ENCODE measurements at places on chromosomes 3 and 15. TPM values are rescaled to one million over a fixed set of nuclear protein-coding genes. Genes with fewer than 3 reads are reported as not detected.

DNA sequence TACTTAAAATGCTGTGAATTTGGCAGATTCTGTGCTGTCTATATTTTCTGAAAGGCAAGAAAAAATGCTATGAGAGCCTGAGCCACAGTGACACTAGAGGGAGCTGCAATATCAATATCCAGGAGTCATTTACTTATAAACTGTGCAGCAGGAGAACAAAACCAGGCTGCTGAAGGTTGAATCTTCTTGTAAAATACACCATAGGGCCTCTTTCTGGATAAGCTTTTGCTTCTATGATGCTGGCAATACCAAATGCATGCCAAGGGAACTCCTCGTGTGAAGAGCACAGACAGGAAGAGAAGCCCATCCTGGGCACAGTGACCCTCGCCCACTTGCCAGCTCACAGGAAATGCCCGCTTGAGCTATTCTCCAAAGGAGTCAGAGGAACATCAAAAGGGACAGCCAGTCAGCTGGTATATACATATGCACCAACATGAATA lies 48.0 kb upstream of the TSPAN3 start:
- peak; percentile 32 for DNase-seq

DNA sequence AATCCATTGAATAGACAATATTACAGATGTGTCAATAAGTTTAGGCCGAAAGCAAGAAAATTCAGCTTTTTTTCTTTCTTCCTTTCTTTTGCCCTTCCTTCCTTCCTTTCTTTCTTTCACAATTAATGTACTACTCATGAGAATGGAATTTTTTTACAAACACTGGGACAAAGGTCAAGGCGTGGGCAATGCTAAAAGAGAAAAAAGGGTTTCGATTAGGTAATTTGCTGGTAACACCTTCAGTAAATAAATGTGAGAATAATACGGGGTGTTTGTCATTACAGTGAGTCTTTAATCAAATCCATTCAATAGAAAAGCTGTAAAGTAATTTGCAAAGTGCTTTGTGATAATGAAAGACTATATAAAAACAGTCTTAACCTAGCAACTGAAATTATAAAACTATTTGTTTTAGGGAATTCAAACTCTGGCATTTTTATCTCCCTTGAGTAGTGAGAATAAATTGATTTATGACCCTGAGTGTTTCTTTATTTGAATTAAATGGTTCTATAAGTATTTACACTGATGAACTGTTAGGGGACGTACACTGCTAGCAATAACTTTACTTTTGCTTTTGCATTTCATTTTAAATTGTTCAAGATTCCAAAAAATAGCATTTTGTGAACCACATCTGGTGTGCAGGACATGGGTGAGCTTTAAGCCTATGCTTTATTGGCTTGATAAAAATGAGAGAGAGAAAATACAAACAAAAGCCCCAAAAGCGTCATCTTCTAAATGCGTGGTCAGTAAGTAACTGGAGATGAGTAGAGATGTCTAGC lies 104.2 kb upstream of the THRB start:
- no peak for DNase-seq

GRCh38 chr3:159996018-159996417 lies 7.4 kb downstream of the IL12A start:
- DNase-seq: no peak

DNA sequence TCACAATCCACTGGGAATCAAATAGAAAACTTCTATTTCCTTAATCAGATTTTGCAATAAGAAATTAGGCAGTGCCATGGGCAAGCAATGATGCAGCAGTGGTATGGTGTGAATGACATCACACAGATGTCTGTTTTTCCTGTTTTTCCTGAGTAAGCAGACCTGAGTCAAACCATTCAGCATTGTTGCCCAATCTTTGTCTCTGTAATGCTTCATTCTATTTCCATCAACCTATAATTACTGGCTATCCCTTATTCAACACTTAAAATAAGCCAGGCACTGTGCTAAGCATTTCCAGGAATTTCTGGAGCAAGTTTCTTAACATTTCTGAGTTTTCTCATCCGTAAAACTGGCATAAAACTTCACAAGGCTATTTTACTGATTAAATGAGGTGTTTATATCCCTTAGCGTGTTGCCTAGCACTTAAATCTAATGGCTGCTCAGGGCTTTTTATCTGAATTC lies 11.3 kb upstream of the OXSR1 start:
- DNase-seq: no peak

- DNase-seq: no peak
Observed at GRCh38 chr15:90957031-90957790, 2.5 kb downstream of the RCCD1 start.

- DNase-seq: no peak
Observed at GRCh38 chr3:107992976-107993684, 97.7 kb downstream of the CD47 start.

GRCh38 chr15:63244399-63244798 lies 33.0 kb upstream of the APH1B start:
- no peak for DNase-seq

DNA sequence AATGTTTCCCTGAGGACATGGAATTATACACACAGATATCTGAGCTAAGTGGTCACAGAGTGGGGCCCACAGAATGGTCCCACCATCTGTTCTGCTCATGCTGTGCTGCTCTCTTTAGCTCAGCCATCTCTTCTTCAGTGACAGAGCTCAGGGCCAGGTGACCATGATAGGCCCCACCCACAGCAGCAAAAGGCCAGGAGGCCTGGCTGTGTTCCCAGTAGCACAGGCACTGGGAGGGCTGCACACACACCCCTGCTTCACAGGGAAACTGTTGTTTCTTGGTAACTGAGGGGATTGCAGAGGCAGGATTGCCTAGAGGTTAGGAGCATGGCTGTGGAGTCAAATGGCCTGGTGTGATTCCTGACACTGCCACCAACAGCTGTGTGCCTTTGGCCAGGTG lies 4.8 kb upstream of the FBXW12 start:
- DNase-seq: no peak

GRCh38 chr3:7682822-7683229 lies 818.8 kb upstream of the LMCD1 start:
- DNase-seq: no peak

DNA sequence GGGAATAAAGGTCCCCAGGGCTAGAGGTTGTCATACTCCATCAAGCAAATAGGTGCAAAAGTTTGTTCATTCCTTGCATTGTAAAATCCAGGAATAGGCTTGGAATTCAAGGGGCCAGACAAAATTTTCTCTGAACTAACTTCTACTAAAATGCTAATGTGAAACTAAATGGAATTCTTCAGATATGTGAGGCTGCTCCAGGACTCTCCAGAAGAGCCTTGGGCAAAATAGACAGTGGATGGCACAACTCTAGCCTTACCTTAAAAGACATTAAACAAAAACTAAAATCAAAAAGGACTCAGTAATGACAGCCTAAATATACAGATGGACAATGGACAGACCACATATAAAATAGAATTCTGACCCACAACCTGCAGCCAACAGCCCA lies 130.8 kb upstream of the STRIT1 start:
- DNase-seq: no peak

DNA sequence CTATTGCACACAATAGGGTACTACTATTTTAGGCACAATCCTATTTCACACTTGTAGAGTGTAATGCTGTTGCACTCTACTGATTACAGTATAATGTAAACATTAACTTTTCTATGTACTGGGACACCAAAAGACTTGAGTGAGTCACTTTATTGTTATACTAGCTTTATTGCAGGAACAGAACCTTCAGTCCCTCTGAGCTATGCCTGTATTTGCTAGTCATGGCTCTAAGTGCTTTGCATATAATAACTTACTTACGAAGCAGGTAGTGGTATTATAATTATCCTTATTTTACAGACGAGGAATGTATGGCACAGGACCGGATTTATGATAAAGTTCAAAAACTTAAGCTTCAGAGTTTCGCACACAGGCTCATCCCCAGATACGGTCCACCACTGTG lies 106.6 kb upstream of the SLC6A6 start:
- DNase-seq: no peak

The ISLR2 gene
- 0.37 TPM for total RNA-seq

The CLEC3B gene
- not detected for total RNA-seq

The MOBP gene
- total RNA-seq: 0.08 TPM

The UQCRC1 gene
- 259 TPM for total RNA-seq

The OR5AC2 gene
- total RNA-seq: not detected

The LSAMP gene
- 7.2 TPM for total RNA-seq

The CSPG4 gene
- total RNA-seq: 2.2 TPM

Data from GM12878 (cell line).